ENCODE measurements at places on chromosomes 7 and 10.

GRCh38 chr7:143299346-143299745 is 11.2 kb downstream of the CASP2 start:
- no peak for DNase-seq

- no peak for DNase-seq
Observed at GRCh38 chr10:13820119-13820963, 233.6 kb downstream of the PRPF18 start.

DNA sequence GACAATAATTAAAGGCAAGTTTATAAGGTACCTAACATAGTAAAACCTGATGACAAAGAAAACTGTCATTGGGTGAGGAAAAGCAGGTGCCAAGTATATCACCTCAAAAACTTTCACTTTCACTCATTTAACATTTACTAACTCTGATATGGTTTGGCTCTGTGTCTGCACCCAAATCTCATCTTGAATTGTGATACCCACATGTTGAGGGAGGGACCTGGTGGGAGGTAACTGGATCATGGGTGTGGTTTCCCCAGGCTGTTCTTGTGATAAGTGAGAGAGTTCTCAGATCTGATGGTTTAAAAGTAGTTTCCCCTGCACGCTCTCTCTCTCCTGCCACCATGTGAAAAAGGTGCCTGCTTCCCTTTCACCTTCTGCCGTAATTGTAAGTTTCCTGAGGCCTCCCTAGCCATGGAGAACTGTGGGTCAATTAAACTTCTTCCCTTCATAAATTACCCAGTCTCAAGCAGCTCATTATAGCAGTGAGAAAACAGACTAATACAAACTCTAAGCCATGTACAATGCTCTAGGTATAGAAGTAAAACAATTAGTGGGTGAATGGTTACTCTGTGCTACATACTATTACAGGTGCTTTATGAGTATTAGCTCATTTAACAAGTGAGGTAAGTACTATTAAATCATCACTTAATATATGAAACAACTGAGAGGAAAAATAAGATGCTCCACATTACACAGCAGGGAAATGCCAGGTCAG is 199.0 kb downstream of the CHCHD3 start:
- no peak for DNase-seq

DNA sequence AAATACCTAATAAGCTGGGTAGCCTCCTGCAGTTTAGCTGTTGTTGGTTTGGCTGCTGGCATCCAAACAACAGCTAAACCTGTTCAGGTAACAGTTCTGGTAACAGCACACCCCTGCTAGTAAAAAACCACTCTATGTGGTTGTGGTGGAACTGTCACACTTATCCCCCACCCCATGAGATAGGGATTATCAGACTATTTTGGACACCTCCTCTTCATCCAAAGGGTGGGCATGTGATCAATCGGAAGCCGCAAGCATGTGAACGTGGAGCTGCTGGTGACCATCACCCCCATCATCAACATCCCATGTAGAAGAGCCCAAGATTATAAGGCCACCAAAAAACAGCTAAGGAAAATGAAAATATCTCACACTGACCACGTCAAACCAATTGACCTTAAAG is 2.5 kb downstream of the MTPAP start:
- no peak for DNase-seq

GRCh38 chr7:100893910-100894721 is 1.6 kb downstream of the ACHE start:
- no peak for DNase-seq

- DNase-seq: no peak
Observed at GRCh38 chr7:148121401-148121800, 469.2 kb upstream of the C7orf33 start.

- no peak for DNase-seq
Observed at GRCh38 chr10:22666287-22667092, 47.9 kb downstream of the PIP4K2A start.

DNA sequence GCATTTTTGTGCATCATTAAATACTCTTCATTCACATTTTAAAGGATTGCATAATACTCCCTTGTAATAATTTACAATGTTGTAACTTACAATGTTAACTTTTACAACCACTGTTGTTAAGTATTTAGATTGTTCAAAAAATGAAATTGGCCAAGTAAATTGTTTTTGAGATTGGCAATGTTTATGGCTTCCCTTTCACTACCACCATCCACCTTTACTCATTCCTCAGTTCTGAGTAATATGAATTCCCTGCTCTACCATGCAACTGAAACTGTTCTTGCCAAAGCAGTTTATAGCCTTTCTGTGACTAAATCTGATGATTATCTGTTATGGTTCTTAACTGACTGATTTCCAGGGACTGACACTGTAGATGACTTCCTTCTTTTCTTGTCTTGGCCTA is 80.5 kb upstream of the TMEM106B start:
- no peak for DNase-seq

DNA sequence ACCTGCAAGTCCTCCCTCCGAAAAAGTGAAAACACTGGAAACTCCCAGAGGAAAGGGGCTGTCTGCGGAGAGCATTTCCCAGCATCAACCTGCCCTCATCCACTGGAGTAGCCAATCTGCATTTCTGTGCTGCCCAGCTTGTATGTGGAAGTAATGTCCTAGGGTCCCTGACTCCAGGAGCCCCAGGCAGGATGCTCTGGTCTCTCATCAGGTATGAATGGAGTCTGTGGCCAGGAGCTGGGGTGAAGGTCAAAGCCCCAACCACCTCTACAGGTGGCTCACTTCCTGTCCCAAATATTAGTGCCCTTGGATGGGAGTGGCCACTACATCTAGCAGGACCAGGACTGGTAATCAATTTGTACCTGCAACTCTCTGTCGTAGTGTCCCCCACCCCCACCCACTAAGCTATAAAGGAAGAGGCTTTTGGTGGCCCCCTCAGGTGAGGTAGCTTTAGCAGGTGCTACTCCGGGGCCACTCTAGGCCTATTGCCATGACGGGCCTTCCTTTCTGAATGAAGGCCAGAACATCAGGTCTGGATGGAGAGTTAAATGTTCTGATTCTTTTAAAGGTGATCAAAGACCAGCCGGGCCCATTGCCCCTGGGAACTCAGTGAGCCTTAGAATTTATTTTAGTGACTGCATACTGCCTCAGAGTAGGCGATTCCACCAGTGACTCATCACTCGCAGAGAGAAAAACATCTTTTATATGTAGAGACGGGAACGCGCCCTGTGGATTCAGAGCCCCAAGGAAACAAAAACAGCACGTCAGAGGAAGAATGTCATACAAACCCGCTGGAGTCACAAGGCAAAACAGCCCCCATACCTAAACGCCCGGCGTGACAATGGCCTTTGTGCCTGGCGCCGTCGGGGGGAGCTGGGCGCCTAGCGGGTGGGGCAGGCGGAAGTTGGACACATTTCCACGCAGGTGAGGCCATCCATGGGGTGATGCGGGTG is 13.0 kb downstream of the EN2 start:
- DNase-seq: no peak

DNA sequence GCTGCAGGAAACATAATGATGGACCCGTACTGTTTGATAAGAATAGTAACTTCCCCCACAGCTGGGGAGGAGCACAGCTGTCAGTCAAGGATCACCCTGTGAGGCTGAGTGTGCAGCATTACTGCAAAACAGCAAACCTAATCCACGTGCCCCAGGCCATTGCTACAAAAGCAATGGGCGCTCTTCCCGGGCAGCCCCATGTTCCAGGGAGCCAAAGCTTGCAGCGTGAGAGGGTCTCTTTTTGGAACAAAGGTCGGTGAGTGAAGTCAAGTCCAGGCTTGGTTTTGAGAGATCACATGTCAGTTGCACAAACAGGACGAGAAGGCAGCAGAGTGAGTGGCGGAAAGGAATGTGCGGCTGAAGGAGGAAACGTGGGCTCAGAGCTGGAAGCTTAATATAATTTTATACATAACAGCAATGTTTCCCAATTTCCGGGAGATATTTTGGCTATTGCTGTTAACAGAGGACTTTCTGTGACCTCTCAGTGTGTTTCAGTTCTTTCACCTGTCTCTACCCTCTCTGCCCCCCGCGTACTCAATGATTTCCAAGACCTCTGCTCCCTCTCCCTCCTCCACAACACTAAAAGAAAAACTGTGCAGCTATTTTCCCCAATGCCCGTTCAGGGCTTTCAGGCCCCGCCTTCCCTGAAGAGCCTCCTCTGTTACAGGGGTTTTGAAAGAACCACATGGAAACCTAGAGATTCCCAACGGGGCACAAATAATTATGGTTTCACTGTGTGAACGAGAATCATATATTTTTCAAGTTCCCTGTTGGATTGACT is 128.9 kb downstream of the MTPAP start:
- no peak for DNase-seq

- no peak for DNase-seq
Observed at GRCh38 chr7:87534072-87534471, 58.6 kb upstream of the ABCB4 start.

GRCh38 chr10:43699516-43699915 is 50.8 kb upstream of the ZNF32 start:
- no peak for DNase-seq

DNA sequence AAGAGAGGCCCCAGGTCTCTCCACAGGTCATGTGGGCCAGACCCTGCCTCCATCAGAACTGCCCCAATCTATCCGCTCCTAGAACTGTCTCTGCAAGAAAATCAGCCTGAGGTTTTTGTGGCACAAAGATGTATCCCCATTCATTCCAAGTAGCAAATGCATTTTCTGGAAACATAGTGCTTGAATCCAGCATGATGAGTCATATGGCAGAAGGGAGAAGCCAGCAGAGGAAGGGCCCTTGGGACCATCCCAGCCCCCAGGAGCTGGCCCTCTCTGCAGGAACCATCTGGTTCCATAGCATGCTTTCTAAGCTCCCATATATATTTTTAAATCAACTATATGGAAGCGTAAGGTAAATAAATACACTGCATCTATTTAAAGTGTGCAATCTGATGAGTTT is 563.2 kb downstream of the GALNT17 start:
- no peak for DNase-seq

GRCh38 chr10:132876993-132877431 is 65.4 kb downstream of the CFAP46 start:
- peak; percentile 61 for DNase-seq

DNA sequence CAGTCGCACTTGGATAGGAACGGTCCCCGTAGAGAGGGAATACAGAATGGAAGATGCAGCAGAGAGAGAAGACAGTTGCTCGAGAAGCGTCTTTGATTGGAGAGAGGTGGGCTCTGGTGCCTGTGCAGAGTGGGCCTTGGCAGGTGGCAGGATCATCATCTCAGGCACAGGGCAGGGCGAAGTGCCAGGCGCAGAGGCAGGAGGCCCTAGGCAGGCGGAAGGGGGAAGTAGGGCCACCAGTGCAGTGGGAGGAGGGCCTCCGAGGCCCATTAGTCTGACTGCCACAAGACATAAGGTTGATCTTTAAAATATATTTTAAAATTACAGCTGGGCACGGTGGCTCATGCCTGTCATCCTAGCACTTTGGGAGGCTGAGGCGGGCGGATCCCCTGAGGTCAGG is 10.1 kb downstream of the CARD11 start:
- peak; percentile 51 for DNase-seq

GRCh38 chr7:93957767-93958166 is 36.2 kb downstream of the GNG11 start:
- DNase-seq: no peak

DNA sequence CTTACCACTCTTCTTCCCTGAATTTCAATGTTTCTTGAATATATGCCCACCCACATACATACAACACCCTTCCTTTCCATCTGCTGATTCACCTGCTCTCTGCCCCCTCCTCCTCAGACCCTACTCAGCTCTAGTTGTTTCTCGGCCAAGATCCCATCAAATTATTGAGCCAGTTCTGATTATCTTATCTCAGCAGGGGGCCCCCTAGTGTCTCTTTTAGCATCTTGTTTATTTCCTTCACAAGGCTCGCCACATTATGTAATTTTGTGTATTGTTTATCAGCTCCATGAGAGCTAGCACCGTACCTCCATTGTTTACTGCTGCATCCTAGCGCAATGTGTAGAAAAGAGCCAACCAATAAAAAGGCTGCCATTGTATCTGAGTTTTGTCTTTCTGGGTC is 71.9 kb downstream of the FAM13C start:
- DNase-seq: no peak

GRCh38 chr10:100828738-100829096 is 83.3 kb downstream of the PAX2 start:
- DNase-seq: no peak

DNA sequence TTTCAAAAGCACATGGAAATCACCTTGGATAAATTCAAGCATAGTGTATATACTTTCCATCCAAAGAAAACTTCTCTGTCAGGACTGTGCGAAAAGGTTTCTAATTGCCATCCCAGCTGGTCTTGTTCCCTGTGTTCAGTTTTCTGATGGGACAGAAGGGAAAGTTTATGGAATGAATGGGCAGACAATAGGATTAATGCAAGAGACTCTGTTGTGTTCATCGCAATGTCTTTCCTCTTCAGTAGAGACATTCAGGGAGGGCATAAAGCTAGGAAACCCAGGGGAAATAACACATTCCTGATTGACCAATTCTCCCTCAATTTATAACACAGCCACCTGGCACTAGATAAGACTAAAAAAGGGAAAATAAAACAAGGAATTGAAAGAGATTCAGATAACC is 78.9 kb downstream of the CACNA2D1 start:
- DNase-seq: no peak

DNA sequence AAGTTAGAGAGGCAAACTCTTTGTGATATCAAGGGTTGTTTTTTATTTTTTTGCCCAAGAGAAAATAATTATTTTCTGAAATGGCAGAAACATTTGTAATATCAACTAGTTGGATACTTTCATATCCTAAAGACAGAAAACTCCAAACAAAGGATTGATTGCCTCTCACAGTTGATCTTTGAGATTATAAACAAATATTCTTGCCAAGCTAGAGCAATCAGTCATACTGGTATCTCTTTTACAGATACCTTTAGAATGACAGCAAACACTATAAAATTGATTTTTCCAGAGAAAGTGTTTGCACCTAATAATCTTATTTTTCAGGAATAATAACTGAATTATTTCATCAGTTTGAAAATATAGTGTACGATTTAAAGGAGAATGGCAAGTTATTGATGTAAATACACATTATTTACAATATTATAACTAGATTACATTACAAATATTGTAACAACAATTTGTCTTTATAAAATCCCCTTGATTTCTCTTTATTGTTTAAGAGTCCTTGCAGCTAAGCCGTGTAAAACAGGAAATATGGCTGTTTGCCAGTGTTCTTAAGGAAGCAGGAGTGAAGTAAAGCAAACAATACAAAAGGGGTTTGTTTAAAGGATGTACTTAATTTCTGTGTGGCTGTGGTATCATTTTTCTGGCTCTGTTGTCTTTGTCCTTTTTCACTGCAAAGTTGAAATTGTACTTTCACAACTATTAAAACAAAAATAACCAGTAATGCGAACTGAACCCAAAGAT is 58.4 kb downstream of the MAPK8 start:
- DNase-seq: no peak

- DNase-seq: no peak
Observed at GRCh38 chr10:72593963-72594362, 31.9 kb downstream of the MICU1 start.

Measured in upper lobe of right lung (tissue), 1 donor.